Right kidney (tissue), 9 donors: ENCODE measurements at places on chromosomes 12 and 14.

DNA sequence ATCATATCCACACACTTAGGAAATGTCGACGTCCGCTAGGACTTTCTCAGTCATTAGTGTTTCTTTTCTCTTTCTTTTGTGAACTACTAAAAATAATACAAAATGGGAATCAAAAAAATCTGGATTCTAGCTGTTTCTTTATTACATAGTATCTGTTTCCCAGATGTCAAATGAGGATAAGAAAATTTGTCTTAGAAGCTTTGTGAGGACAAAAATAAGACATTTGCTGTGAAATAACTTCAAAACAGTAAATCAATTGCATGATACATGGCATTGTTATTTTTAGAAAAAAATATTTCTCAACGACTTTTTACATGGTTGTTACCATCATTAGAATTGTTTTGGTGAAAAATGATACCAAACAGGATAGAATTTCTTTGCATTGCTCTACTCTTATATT is 71.4 kb upstream of the IFNG-AS1 start:
- DNase-seq: no peak

DNA sequence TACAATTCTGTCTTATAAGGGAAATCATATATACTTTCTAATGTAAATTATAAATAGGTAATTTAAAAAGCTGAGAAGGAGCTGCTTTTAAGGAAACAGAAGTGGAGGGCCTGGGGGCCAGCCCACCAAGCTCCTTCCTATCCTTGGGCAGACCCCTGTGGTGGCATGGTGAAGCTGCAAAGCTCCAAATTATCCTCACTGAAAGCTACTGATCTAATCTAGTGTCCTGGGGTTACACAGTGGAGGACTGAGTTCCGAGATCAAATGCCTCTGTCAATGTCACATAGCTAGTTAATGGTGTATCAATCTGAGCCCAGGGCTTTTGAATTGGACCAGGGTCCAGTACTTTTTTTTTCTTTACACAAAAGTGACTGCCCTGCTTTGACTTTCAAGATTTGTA is 355.4 kb downstream of the CEP128 start:
- DNase-seq: no peak

DNA sequence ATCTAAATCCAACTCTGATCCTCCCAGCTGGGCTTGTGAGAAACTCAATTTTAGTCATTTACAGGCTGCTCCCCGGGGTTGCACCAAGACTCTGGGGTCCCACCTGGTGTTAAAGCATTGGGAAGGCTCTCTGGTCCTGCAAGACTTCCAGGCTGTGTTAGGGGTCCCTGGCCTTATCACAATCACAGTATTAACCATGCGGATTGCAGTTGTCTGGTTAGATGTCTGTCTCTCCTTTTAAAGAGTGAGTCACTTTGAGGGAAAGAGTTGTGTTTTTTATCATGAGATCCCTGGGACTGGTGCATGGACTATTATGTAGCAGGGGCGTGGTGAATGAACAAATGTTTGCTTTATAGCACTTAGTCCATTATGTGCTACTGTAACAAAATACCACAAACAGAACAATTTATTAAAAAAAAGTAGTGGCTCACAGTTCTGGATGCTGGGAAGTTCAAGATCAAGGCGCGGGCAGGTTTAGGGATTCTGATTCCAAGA is 531.4 kb downstream of the FUT8 start:
- DNase-seq: no peak

DNA sequence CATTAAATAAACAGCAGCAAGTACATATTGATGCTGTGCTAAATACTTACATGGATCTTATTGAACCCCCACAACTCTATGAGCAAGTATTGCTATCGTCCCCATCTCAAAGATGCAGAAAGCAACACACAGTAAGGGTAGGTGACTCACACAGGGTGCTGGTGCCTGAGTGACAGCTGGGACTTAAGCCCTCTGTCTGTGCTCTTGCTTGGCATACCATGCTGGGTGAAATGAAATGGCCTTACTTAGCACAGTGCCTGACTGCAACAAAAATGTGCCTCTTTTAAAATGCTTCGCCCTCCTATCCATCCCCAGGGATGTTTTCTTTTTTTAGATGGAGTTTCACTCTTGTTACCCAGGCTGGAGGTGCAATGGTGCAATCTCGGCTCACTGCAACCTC is 788 bp downstream of the TEX52 start:
- DNase-seq: no peak

- DNase-seq: peak; percentile 99
Observed at GRCh38 chr12:56116267-56117081, at the start of gene RPL41. RPL41 (plus strand) TSS chr12:56116633.

- DNase-seq: peak; percentile 68
Observed at GRCh38 chr14:33799705-33800570, 150.9 kb downstream of the EGLN3 start.

DNA sequence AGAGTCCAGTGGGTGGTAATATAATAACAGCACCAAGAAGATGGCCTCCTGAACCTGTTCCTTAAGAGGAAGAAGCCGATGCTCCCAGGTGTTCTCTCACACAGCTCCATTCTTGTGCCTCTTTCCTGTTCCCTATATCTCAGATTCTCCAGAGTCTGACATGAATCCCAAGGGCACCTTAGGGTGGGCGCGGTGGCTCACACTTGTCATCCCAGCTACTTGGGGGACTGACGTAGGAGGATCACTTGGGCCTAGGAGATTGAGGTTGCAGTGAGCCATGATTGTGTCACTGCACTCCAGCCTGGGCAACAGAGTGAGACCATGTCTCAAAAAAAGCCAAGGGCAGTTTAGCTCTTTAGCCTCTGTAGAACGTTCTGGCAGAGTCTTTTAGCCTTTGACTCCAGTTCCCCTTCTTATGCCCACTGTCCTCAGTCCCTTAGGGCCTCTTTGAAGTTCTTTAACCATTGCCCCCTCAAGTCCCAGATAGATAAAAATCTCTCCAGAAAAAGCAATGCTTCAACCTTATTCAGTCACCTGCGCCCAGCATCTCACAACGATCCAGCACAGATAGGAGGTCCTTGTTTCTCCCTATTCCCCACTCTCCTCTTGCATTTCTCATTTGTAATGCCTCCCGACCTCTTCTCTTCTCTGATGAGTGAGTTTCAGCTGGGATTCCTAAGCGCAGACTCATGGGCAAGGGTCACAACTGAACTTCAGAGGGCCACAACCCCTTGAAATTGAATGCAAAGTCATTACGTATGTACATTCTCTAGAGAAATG is 4.7 kb downstream of the CCDC184 start:
- DNase-seq: no peak

DNA sequence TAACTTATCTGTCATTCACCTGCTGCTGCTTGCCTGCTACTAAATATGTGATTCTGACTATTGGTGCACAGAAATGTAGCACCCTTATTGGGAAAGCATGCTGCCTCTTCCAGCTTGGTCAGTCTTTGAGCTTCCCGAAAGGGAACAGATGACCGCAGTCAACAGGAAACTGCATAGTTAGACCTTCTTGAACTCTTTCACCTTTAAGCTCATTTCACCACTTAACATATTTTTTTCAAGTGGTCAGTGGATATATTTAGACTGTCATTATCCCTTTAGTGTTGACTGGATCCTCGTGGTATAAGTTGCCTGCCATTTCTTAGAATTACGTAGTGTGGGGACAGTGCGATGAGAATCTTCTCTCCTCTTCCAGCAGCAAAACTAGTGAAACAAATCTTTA is 224.9 kb downstream of the FBXL14 start:
- no peak for DNase-seq

DNA sequence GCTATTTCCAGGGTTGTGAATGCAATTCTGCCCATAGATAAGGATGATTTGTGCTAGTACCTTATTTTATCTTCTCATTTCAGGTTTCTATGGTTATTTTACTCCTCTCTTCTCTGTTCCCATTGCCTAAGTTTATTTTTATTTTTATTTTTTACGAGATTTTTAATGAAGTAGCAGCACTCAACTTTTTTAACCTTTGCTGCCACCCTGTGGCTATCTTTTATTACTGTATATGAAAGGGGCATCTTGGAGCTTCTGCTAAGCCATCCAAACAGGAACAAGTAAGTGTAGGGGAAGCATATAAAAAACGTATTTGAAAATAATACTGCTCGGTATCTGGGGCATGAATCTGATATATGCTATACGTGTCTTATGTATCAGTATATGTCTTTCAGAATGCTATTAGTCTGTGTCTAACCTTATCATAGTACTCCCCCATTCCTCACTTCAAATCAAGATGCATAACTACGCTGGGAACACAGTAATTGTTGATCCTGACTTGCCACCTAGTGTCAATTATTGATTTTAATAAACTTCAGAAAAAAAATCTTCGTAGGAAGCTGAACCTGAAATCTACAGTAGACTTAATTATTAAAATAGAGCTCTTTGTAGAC is 60.3 kb downstream of the KLRG1 start:
- no peak for DNase-seq

DNA sequence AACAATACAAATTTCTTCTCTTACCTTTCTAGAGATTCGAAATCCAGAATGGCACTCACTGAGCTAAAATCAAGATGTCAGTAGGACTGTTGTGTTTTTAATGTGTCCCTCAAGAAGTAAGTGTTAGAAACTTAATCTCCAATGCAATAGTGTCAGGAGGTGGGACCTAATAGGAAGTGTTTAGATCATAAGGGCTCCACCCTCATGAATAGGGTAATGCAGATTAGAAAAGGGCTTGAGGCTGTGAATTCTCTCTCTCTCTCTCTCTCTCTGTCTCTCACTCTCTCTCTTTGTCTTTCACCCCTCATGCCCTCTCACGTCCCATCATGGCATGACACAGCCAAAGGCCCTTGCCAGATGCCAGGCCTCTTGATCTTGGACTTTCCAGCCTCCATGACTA is 15.6 kb upstream of the SRGAP1 start:
- DNase-seq: no peak

GRCh38 chr12:28388879-28389278 is 198.6 kb downstream of the CCDC91 start:
- no peak for DNase-seq

DNA sequence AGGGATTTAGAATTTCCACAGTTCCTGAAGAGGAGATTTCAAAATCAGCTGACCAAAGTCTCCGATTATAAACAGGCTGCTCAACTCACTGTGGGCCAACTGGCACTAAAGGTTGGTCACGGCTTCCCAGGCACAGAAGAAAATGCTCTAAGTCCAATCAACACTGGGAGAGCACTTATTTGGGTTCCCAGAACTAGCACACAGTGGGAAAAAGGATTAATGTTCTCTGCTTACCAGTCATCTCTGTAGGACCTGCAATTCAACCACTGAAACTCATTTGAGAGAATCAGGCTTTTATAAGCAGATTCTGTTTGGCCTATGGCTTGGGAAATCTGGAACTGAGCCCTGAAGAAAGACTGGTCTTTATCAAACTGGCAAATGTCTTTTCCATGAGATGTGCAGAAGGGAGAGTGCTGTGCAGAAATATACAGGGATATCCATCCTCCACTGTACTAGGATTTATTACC is 49.4 kb downstream of the ABCC9 start:
- DNase-seq: no peak

DNA sequence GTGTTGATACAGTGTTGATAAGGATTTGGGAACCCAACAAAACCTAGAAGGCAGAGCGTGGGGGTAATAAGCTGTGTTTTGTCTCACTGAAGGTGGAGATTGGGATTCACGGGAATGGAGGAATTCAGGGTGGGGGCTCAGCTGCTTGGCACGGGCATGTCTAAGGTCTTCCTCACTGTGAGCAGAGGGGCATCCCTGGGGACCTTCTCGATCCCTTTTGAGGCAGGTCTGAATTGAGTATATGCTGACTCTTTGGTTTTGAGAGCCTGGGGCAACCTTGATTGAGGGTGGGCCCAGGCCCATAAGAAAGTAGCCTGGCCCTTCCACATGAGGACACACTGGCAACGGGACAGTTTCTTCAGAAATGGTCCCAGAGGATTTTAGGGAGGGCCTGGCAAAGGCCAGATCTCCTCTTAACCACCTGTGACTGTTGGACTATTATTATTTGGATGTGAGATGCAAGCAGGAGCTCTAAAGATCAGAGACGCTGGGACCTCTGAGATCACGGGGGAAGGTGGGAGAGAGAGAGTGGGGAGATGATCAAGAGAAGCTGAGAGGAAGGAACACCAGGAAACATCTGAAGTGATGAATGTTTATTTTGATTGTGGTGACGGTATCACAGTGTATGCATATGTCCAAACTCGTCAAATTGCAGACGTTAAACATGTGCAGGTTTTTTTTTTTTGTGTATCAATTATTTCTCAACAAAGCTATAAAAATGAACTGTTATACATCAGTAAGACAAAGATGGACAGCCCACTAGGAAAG is 48.4 kb downstream of the SMIM41 start:
- DNase-seq: no peak

GRCh38 chr12:16553457-16553856 is 52.5 kb downstream of the LMO3 start:
- DNase-seq: no peak

DNA sequence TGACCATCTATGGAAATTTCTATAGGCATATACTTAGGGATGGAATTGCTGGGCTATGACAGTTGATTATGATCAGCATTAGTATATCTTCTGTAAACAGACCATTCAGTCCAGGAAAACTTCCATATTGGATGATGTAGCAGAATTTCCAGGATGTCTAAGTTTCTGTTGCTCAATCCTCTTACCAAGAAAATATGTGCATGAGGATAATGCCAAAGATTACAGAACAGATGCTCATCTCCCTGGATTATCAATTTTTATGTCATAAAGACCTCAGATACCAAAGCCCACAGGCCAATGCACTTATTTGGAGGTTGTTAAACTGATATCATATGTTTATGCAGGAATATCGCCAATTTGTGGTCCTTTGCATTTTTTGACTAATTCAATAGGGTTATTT is 354.4 kb upstream of the FLRT2 start:
- no peak for DNase-seq

DNA sequence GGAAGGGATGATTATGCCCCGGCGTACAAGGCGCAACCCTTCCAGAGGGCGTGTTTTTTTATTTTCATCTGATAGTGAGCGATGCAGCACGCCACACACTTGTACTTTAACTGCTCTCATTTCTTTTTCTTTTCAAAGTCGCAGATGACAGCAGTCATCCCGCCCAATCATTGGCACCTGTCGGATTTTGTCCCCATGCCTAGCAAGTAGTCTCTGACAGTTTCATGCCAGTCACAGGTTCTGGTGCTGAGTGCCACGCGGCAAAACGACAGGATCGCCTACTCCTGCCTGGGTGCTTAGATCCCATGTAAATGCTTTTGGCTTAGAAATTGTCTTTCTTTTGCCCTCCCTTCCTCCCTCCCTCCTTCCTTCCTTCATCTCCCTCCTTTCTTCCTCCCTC is 117.7 kb downstream of the GLT1D1 start:
- no peak for DNase-seq

DNA sequence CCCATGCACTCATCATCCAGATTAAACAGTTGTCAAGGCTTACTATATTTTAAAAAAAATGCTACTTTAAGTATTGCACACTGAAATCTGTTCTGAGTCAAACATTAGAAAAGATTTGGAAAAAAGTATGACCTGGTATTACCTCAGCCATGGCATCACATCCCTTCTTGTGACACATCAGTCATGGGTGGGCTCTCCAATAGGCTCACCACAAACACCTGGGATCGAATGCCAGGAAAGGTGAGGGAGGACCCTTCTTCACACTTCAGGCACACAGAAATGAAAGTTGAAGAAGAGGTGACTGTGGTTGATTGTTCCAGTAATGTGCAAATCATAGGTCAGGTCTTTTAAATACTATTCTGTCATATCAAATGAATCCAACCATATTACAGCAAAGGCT is 36.6 kb upstream of the GZMB start:
- DNase-seq: no peak
